ENCODE measurements at places on chromosomes 12 and 14.

DNA sequence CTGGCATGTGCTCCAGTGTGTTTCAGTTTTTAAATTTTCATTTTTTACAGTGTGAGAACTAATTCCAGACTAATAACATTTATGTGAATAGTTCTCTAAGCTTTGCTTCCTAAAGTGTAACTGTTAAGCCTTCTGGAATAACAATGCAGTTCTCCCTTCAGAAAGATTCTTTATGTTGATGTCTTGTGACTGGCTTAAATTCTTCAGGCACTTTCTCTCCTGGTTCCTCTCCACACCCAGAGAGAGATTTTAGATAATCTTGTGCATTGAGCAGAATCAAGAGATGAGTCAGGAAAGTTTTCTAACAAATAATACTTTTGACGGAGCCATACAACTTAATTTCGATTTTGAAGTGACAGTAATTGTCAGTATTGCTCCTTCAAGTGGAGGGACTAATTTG is 118.5 kb downstream of the RAD51B start:
- DNase-seq: no peak

- no peak for DNase-seq
These were observed 1359.6 kb downstream of the FSCB start for GRCh38 chr14:43147485-43147884.

- DNase-seq: no peak
These were observed 1.0 kb upstream of the LMO3 start for GRCh38 chr12:16606991-16607390.

GRCh38 chr14:74733221-74733620 is 20.3 kb downstream of the FCF1 start:
- no peak for DNase-seq

GRCh38 chr14:32013083-32013482 is 64.0 kb upstream of the ARHGAP5 start:
- DNase-seq: no peak

DNA sequence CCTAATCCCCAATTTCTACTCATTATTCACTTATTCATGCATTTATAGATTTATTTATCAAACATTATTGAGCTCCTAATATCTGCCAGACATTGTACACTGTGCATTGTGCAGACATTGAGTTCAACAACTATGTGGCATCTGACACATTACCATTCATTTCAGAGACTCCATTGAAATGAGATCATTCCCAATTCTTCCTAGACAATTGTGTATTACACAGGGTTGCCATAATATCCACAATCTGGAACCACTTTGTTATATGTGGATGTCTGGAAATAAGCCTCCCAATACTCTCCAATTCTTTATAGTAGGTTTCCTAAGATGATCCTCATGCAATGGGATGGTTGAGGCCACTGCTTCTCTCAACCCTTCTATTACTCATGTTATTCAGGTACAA is 165.0 kb downstream of the OTOGL start:
- no peak for DNase-seq

GRCh38 chr12:70756118-70756517 is 118.9 kb upstream of the PTPRB start:
- DNase-seq: peak; percentile 36

DNA sequence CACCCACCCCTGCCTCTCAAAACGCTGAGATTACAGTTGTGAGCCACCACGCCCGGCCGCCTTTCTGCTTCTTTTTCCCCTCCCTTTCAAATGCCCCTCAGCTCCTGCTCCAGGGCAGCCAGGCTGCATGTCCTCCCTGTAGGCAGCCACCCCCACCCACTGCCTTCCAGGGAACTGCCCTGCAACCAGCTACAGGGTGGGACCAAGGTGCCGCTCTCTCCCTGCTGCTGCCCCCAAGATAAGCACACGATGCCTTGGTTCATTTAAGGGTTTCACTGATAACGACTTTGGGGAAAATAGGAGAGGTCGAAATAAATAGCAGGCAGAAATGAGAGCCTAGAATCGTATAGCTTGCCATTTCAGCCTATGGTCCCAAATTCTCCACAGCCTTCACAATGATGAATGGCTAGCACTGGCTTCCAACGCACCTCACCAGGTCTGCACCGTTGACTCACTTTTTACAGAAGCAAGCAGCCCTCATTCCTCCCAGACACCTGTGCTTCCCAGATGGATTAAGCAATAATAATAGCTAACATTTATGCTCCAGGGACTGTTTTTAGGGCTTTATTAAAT is 40.7 kb downstream of the ATG14 start:
- DNase-seq: no peak

DNA sequence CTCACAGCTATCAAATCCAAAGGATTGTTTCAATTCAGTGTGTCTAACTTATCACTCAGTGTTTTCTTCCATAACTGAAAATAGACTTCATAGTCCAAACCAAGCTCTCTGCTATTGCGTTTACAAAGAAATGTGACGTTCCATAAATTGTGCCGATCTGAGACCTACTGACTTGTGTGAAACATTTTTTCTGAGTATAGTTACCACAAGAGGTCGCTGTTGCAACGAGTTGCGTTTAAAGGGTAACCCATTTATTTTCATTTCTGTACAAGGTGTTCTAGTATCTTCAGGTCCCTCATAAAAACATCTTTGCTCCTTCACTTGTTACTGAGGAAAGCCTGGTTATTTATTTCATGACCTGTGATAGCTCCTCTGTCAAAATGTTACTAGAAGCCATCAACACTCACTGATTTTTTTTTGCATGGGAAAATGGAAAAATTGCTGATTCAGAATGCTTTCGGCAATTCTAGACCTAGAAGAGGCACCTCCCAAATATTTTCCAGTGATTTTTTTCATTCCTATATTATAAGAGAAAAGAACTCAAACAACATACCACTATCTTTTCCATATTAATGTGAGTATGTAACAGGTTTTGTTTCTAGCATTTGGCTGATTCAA is 60.9 kb upstream of the OR4E1 start:
- peak; percentile 11 for DNase-seq

- no peak for DNase-seq
These were observed 95.1 kb upstream of the RFX4 start for GRCh38 chr12:106487664-106488063.

DNA sequence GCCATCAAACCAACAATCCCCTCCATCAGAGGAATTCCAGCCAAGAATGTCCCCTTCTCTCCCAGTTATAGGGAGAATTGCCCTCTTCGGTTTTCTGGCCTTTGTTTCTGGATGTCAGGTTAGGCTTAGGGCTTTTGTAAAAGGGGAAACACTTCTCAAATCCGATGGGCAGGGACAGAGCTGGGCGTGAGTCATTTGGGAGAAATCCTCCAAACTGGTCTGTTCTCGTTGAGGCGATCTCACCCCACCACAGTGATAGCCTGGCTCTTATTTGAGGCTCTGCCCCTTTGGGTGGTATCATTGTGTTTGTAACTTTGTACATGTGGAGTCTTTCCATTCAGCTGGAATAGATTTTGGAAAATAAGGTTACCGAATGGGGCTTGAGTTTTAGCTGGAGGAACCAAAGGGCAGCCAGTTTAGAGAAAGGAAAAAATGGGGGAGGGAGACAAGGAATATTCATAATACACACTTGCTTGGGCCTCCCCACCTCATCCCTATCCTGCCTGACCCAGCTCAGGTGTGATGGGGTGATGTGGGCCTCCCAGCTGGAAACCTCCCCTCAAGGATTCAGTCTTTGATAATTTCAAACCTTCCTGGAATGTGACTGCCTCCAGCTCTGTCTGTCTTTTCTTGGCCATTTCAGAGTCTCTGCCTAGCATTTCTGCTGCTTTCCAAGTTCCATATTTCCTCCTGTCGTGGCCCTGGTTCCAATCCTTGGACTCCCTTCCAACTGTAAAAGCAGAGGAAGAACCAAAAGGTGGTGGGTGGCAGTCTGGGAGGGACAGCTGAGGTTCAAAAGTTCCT is 7.5 kb downstream of the HOXC4 start:
- no peak for DNase-seq

DNA sequence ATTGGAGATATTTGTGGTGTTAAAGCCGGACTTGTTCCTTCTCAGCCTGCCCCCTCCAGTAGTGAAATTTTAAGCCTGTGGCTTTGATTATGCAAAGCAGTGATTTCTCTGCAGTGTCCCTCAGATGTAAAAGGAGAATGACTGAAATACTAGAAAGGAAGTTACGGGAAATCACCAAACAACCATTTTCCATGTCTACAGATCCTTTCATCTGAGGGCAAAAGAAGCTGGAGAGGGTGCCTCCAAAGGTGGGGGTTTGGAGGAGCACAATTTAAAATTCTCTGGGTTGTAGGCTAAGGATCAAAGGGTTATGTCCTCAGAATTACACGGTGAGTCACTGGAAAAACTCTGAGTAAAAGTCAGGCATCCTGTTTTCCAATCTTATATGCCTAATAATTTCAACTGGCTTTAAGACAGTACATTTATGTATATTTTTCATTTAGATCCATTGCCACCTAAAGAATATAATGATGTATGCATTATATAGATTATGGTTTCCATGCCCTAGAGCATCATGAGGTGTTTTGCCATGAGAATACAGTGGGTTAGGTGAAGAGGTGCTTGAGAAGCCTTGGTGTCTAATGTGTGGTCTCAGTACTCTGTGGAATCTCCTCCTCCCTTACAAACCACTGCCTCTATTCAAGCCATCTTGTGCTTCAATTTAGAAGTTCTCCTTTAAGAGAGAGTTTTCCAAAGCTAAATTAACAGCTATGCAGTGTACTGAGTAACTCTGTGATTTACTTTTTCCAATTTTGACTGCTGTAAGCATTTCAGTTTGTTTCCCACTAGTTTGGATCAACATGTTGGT is 362.1 kb downstream of the RAD51B start:
- DNase-seq: no peak

- DNase-seq: no peak
These were observed 20.1 kb downstream of the SNRNP35 start for GRCh38 chr12:123478069-123478468.

- DNase-seq: no peak
These were observed 282.1 kb upstream of the NPAS3 start for GRCh38 chr14:32656601-32657000.

- DNase-seq: no peak
These were observed 27.6 kb upstream of the RPLP0 start for GRCh38 chr12:120228291-120229070.

GRCh38 chr14:103869406-103870143 is 22.2 kb upstream of the PPP1R13B start:
- no peak for DNase-seq

GRCh38 chr12:104042580-104042979 is 7.4 kb downstream of the GLT8D2 start:
- no peak for DNase-seq

DNA sequence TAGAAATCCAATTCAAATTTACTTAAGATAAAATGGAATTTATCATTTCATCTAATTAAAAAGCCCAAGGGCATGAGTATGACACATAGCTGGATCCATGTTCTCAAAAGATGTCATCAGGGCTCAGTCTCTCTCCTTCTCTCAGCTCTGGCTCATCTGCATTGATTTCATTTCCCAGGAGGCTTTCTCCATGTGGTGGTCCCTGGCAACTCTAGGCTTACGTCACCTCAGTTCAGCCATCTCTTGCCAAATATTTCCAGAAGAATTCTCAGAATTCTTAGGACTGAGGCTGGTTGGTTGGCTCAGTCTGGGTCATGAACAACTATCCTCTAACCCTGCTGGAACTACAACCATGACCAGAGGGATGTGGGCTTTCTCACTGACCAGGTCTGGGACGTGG is 65.3 kb downstream of the FOS start:
- no peak for DNase-seq

- DNase-seq: no peak
These were observed 10.5 kb upstream of the NID2 start for GRCh38 chr14:52079239-52079959.

DNA sequence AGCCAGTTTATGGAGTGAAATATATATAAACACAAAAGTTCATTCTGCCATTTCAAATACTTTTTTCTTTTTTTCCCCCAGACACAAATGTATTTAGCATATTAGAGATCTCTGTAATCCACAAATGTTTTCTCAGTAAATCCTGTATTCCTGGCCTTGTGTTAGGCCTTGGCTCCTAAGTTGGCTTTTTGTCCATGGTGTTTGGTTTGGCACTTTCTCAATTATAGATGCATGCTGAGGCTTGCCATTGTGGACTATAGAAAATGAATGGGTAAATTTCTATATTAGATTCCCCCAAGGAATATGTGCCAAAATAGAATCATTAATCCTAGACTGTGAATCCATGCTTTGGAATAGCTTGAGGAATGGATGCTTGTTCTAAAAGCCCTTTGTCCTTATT is 17.0 kb downstream of the RIC8B start:
- DNase-seq: no peak

DNA sequence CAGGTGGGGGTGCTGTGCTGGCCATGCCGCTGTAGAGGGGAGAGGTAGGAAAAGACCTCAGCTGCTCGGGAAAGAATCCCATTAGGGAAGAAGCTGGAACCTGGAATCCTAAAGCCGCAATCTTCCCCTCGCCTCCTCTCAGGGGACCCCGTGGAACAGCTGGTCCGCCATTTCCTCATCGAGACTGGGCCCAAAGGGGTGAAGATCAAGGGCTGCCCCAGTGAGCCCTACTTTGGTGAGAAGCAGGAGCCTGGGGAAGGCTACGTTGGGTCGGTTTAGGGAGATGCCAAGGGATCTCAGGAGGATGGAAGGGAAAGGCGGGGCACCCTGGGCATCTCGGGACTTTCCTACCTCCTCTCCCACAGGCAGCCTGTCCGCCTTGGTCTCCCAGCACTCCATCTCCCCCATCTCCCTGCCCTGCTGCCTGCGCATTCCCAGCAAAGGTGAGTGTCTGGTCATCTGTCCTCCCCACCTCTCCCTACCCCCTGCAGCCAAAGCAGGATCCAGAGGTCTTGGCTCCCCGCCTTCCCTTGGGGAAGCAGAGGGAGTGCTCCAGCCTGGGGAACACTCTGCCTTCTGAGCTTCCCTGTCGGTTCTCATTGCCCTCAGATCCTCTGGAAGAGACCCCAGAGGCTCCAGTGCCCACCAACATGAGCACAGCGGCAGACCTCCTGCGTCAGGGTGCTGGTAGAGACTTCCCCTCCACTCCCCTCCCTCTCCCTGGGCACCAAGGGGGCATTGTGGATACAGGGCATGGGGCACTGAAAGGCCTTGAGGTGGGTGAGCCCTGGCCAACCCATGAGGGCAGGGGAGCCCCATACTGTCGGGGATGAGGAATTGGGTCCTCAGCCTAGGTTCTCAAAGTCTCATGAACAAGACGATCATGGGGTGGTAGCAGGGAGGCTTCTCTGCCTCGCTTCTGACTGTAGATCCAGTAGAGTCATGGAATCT is 12.4 kb downstream of the TNS2 start:
- no peak for DNase-seq

GRCh38 chr14:63963439-63963838 is 110.6 kb downstream of the SYNE2 start:
- DNase-seq: no peak

GRCh38 chr14:93997082-93997481 is at the start of gene CCDC197:
TSS of gene CCDC197 (plus strand) at chr14:93997301. CDS start at chr14:93998132, 831 bp downstream.
- no peak for DNase-seq

- DNase-seq: no peak
These were observed 3.1 kb downstream of the RDH16 start for GRCh38 chr12:56954057-56954957.
